Femur (tissue), 1 donor: ENCODE measurements at places on chromosomes 5 and 9.

GRCh38 chr5:141909212-141909611, 14.5 kb upstream of the DELE1 start:
- no peak for DNase-seq

DNA sequence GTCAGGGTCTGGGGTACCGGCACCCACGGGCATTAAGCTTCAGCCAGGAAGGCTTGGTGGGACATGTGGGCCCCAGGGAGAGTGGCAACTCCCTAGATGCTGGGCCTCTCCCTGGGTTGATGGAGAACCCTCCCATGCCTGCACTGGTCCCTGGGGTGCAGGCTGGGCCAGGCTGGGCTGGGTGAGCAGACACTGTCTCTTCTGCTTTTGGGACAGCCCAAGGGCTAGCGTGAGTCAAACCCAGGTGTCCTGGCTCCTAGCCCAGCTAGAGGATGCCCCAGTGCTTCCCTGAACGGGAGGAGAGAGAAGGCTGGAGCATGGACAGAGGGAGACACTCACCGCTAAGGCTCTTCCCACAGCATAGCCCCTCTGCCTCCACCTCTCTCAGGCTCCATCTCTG, 5.7 kb upstream of the AQP7 start:
- DNase-seq, result no peak

DNA sequence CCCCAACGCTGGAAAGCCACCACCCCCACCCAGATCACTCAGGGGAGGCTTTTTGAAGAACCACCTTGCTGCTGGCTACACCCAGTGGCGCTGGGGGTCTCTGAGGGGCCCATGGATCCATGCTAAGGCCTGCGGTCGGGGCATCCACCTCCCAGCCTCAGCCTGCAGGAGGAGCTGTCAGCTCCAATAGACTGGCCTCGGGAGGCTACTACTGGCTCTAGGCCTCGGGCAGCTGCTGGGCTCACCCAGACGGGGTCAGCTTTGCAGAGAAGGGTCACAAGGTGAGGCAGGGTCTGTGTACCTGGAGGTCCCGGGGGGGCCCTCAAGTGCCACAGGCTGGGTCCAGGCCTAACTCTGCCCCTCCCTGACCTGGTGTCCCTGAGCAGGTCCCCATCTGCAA, 193.7 kb downstream of the OLFM1 start:
- no peak for DNase-seq

DNA sequence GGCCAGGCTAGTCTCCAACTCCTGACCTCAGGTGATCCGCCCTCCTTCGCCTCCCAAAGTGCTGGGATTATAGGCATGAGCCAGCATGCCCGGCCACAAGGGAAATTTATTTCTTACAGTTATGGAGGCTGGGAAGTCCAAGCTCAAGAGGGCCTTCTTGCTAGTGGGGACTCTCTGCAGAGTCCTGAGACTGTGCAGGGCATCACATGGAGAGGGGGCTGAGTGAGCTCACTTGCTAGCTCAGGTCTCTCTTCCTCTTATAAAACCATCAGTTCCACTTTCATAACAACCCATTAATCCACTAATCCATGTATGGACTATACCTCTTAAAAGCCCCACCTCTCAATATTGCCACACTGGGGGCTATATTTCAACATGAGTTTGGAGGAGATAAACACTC, 5.1 kb upstream of the SPIN1 start:
- DNase-seq, result no peak

DNA sequence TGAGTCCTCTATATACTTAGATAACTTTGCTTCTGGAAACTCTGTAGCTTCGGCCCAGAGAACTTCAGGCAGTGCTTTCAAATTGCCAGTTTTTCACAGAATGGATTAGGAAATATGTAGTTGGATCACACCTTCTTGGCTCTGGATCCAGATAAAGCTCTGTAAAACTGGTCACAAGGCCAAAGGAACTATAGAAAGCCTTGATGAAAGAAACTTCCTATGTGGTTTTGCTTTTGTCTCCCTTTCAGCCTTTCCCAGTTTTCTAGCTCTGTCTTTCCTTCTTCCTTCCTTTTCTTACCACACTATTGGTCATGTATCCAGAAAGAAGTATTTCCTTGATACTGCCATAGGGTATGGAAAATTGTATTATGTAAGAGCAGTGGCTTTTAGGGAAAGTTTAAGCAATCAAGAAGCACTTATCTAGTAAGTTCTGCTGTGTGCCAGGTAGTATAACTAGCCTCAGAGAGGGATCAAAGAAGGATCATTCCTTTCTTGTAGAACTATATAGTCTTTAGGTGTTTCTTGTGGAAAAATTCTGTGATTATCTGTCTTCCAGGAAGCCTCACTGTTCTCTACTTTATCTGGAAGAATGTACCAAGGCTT, 6.3 kb downstream of the GPR21 start:
- no peak for DNase-seq

DNA sequence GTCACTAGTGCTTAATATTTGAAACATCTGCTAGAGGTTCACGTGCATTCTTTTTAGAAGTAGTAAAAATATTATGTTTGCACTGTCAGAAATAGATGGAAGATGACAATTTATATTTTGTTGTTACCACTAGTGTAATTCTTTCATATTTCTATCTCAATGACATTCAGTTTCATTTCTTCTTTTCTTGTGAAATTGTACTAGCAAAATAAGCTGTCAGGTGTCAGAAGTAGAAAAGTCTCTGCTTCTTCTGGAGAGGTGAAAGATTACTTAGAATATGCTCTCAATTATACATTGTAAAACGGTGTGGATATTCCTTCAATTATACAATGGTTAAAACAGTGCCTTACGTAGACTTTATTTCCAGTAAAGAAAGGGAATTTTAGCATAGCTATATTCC, 395.4 kb downstream of the CSNK1G3 start:
- DNase-seq, result no peak
